ENCODE measurements at places on chromosomes 7 and 10.

DNA sequence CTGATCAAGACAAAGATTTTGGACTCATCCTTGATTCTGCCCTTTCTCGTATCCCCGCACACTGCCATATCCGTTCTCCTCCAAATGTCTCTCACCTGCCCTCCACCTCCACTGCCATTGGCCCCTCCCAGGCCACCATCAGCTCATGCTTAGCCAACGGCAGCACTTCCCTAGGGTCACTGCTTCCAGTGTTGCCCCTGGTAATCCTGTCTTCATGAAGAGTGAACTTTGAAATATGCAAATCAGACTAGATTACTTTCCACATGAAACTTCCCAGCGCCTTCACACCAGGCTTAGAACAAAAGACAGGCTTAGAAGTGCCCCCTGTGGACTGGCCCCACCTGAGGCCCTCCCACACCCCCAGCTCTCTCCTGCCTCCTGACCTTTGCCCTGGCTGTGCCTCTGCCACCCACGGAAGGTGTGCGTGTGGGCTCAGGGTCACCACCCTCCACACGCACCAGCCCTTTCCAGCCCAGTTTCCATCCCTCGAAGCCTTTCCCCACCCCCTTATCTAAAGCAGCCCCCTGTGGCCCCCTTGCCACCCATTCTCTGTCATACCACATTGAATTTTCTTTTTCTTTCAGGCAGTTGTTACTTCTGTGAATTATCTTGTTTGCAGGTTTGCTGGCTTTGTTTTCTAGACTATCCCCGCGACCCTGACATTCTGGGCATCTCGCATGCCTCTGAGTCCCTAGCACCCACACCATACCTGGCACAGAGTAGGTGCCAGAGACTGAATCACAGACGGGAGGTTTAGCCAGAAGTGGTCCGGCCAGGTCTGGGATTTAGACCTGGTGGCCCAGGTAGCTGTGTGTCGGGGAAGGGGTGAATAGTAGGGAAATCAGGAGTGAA lies 26.8 kb upstream of the C10orf53 start:
- no peak for DNase-seq

- no peak for DNase-seq
These were observed 50.5 kb upstream of the HBP1 start for GRCh38 chr7:107118109-107118900.

DNA sequence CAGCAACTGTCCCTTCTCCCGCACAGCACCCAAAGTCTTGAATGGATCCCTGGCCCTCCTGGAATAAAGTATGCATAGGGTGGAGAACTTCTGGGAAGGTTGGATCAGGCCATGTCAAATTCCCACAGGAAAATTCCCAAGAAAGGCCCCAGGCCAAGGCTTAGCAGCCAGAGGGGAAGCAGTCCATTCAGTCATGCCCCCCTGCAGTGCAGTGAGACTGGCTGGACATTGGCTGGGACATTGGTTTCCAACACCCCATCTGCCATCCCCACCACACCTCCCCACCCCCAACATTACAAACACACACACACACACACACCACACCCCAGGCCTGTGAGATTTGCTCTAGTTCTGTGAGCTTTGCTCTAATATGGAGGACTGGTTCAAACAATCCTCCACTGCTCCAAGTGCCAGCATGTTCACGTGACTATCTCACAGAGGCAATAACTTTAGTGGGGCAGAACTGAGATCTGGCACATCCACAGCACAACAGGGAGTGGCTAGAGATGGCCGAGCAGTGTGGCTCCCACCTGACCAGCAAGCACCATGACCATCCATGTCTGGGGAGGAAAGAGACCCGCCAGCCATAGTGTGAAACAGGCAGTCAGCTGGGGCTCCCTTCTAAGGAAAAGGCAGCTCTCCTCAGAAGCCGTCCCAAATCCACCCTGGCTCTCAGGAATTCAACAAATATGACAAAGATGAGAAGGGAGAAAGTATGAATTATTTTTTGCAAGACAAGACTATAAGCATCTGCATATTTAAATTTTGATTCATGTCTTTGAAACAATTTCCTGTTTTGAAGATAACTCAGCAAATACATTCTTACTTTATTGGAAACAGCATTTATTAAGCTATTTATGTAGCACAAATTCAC lies 6.7 kb upstream of the FAM170B start:
- no peak for DNase-seq

GRCh38 chr7:132403465-132404110 lies 172.7 kb downstream of the PLXNA4 start:
- DNase-seq: no peak

DNA sequence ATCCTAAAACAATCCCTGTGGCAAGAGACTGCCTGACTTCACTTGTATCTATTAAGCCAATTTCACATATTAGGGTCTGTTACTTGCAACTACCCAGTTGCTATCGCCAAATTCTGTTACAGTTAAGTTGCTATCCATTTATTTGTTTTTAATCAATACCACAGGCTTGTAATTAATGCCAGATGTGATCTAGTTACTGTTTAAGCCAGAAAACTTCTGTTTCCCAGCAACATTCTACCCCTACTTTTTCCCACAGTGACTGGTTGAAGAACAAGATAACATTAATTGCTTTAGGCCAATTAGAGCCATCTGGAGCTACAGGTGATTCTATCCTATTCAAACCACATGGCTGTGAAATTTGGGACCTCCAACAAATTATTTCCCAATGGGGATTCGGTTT lies 131.3 kb downstream of the ALOX5 start:
- DNase-seq: no peak

Data from SW480 (cell line).